ENCODE measurements at places on chromosomes 5 and 9.
A peak's percentile ranks its signal among the peaks of the same experiment; 100 is the strongest.

GRCh38 chr5:102875721-102876123 lies 120.6 kb downstream of the PAM start:
- DNase-seq: no peak

DNA sequence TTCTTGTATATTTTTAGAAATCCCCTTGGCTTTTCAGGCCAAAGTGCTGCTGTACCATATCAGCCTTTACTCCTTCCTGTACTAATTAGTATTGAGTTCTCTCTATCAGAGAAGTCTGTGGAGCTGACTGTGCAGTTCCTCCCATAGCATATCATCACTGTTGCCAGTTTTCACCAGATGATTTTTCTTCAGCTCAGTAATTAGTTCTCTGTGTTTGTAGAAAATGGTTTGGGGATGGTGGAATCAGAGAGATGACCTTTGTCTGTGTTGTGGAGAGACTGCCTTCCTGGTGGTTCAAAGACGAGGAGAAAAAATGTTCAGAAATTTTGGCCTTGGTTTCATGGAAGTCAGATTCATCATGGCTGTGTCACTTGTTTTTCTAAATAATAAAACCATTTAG lies 227.5 kb upstream of the ACTBL2 start:
- no peak for DNase-seq

GRCh38 chr9:94645901-94646300 lies 6.6 kb upstream of the FBP1 start:
- DNase-seq: no peak

- DNase-seq: peak; percentile 83
Measured at GRCh38 chr9:95316794-95317118, 753 bp downstream of the FANCC start.
